ENCODE measurements at places on chromosomes 12 and 14. TPM values are rescaled to one million over a fixed set of nuclear protein-coding genes. Genes with fewer than 3 reads are reported as not detected.

DNA sequence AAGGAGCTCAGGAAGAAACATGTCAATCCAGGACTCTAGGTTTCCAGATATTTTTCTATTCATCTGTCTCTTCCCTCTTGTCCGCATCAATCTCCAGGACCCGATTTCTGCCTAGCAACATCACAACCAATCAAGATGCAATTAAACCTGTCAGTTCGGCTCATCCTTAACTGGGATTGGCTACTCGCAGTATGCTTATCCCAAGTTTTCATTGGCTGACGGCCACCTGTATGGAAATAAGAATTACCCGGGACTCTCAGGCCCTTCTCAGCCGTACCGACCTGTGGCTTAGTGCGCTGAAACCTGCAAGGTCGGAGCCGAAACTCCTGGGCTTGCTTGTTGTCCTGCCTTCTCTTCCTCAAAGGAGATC is 20.4 kb upstream of the ATP5MC2 start:
- H3K27ac ChIP-seq: no peak overlapping the region
- peak; percentile 90 for DNase-seq
- H3K36me3 ChIP-seq: no peaks in the 10 kb centered on the region
- H3K27me3 ChIP-seq: peaks cover 98% of the 10 kb centered on the region

DNA sequence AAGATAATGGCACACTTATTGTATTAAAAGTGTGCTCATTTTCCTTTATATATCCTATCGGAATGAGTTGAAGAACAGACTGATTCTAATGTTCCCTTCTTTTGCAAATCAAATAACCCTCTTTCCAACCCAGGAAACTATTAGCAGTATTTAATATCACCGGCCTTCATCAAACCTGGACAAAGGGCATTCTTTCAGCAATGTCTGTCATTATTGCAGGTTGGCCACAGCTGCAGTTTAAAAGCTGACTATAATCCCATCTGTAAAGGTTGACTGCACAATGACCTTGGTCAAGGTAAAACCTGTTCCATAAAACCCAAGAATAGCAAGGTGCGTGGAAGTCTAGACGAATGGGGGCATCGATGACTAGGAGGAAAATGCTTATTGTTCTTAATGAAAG is 472.3 kb upstream of the SOX5 start:
- DNase-seq: no peak
- no peaks in the 10 kb centered on the region for H3K4me1 ChIP-seq
- H3K27ac ChIP-seq: no peak overlapping the region
- no peaks in the 10 kb centered on the region for H3K27me3 ChIP-seq

DNA sequence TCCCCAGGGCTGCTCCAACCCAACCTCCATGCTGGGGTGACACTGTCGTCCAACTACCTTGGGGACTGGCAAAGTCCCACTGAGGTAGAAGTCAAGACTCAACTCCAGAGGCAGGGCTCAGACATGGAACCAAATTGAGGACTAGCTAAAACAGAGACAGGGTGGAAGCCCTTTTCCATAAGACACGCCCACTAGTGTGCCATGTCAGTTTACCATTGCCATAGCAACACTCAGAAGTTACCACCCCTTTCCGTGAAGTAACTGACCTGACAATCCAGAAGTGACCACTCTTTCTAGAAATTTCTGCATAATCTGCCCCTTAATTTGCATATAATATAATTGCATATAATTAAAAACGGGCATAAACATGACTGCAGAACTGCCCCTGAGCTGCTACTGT is 409.6 kb downstream of the MED13L start:
- H3K36me3 ChIP-seq: no peaks in the 10 kb centered on the region
- no peaks in the 10 kb centered on the region for H3K27me3 ChIP-seq
- H3K4me1 ChIP-seq: peaks cover 29% of the 10 kb centered on the region

GRCh38 chr12:15852383-15852782 is 29.8 kb upstream of the STRAP start:
- H3K27me3 ChIP-seq: no peaks in the 10 kb centered on the region
- H3K36me3 ChIP-seq: no peaks in the 10 kb centered on the region
- no peak for DNase-seq
- H3K27ac ChIP-seq: no peak overlapping the region

GRCh38 chr12:91852634-91853033 is 293.0 kb downstream of the BTG1 start:
- no peaks in the 10 kb centered on the region for H3K4me1 ChIP-seq
- H3K27me3 ChIP-seq: no peaks in the 10 kb centered on the region
- no peak for DNase-seq
- no peaks in the 10 kb centered on the region for H3K36me3 ChIP-seq
- no peak overlapping the region for H3K4me3 ChIP-seq
- no peak overlapping the region for H3K27ac ChIP-seq

DNA sequence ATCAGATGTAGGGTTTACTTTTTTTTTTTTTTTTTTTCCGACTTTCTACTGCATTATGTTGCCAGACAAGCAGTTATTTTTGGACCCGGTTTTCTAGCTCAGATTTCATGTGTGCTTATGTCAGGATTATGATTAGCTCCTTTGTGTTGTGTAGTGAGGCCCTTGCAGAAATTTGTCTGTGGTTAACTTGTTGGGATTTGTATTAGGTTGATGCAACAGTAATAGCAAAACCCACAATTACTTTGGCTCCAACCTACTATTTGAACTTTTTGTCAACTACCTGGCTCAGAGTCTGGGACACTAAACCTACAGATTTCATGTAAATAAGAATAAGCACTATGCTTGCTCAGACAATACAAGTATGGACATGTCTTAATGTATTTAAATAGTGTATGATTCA is 44.1 kb upstream of the KCNJ8 start:
- H3K4me3 ChIP-seq: no peak overlapping the region
- H3K4me1 ChIP-seq: peaks cover 4% of the 10 kb centered on the region
- H3K27me3 ChIP-seq: no peaks in the 10 kb centered on the region
- H3K36me3 ChIP-seq: no peaks in the 10 kb centered on the region
- H3K27ac ChIP-seq: no peak overlapping the region
- no peak for DNase-seq

- no peaks in the 10 kb centered on the region for H3K4me1 ChIP-seq
- no peaks in the 10 kb centered on the region for H3K27me3 ChIP-seq
- H3K4me3 ChIP-seq: no peak overlapping the region
- no peak overlapping the region for H3K27ac ChIP-seq
- no peak for DNase-seq
- no peaks in the 10 kb centered on the region for H3K36me3 ChIP-seq
Measured at GRCh38 chr12:75842090-75842489, 189.5 kb downstream of the PHLDA1 start.

- peak; percentile 46 for DNase-seq
- peaks cover 9% of the 10 kb centered on the region for H3K4me1 ChIP-seq
- no peaks in the 10 kb centered on the region for H3K27me3 ChIP-seq
- H3K36me3 ChIP-seq: no peaks in the 10 kb centered on the region
- no peak overlapping the region for H3K4me3 ChIP-seq
- peak overlapping the region; percentile 31 for H3K27ac ChIP-seq
Measured at GRCh38 chr12:23238190-23238589, 613.2 kb downstream of the ETNK1 start.

GRCh38 chr12:26360062-26360461 is 164.7 kb downstream of the SSPN start:
- no peak for DNase-seq
- H3K27ac ChIP-seq: no peak overlapping the region
- H3K36me3 ChIP-seq: no peaks in the 10 kb centered on the region
- H3K4me3 ChIP-seq: no peak overlapping the region

GRCh38 chr14:53048631-53049030 is 97.8 kb upstream of the FERMT2 start:
- H3K36me3 ChIP-seq: peaks cover 6% of the 10 kb centered on the region
- no peaks in the 10 kb centered on the region for H3K27me3 ChIP-seq
- no peak for DNase-seq
- H3K4me1 ChIP-seq: peaks cover under 1% of the 10 kb centered on the region
- H3K4me3 ChIP-seq: no peak overlapping the region

GRCh38 chr12:14951851-14952250 is 9.6 kb downstream of the ARHGDIB start:
- H3K4me3 ChIP-seq: no peak overlapping the region
- no peak overlapping the region for H3K27ac ChIP-seq
- peaks cover 26% of the 10 kb centered on the region for H3K4me1 ChIP-seq

GRCh38 chr14:55624913-55625312 is 44.9 kb downstream of the KTN1 start:
- DNase-seq: no peak
- H3K27me3 ChIP-seq: no peaks in the 10 kb centered on the region
- H3K4me3 ChIP-seq: no peak overlapping the region
- peaks cover 38% of the 10 kb centered on the region for H3K36me3 ChIP-seq
- peaks cover 10% of the 10 kb centered on the region for H3K4me1 ChIP-seq

DNA sequence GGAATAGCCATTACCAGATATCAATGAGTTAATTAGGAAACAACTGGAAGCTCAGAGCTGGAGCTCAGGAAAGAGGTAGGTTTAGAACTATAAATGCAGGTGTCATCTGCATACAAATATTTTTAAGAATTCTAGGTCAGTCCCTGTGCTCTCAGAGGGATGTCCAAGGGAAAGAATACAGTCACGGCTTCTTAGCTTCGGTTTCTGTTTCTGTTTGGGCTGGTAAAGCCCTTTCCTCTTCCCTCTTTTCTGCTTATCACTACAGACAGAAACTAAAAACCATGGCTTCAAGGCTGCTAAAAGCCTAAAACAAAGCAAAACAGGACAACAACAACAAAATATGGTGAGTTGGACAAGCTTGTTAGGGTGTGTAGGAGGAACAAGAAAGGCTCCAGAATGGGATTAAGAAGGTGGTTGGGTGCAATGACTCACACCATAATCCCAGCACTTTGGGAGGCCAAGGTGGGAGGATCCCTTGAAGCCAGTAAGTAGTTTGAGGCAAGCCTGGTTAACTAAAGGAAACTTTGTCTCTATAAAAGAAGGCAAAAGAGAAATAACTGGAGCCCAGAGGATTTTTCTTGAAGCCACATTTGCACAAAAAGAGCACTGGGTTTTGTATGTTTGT is 113.0 kb downstream of the SEC23A start:
- DNase-seq: no peak
- H3K27ac ChIP-seq: no peak overlapping the region
- H3K4me3 ChIP-seq: no peak overlapping the region
- H3K27me3 ChIP-seq: no peaks in the 10 kb centered on the region
- H3K4me1 ChIP-seq: no peaks in the 10 kb centered on the region
- H3K36me3 ChIP-seq: no peaks in the 10 kb centered on the region

DNA sequence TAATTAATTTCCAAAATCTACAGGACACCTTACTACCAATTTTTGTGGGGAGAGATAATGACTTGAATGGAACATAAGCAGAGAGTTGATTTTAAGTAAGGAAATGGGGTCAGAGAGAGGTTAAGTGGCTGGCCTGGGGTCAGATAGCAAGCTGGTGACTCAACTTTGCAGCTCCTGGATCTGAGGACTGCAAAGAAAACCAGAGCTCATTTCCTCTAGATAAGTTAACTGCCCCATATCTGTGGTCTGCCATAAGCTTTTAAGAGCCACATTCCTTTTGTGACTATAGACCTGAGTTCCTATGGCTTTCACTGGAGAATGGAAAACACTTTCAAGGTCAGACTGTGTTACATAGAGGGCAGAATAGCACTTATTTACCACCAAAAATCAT is 201.2 kb upstream of the PRICKLE1 start:
- DNase-seq: peak; percentile 84
- no peak overlapping the region for H3K4me3 ChIP-seq
- H3K27me3 ChIP-seq: no peaks in the 10 kb centered on the region
- peak overlapping the region; percentile 97 for H3K27ac ChIP-seq
- H3K36me3 ChIP-seq: no peaks in the 10 kb centered on the region
- H3K4me1 ChIP-seq: peaks cover 47% of the 10 kb centered on the region

The GALNT9 gene
- 0.18 TPM for total RNA-seq

The AMDHD1 gene
- 0.25 TPM for total RNA-seq

The PDE6H gene
- total RNA-seq: not detected

The OR4Q3 gene
- not detected for total RNA-seq

The OR11H7 gene
- total RNA-seq: not detected

The LTA4H gene
- total RNA-seq: 109 TPM

The SDSL gene
- total RNA-seq: 4.5 TPM
